Stimulated activated CD8-positive, alpha-beta memory T cell treated with anti-CD3 and anti-CD28 coated beads, Interleukin-2, amount 100 ng/mL, for 48 hours (primary cell): ENCODE measurements at places on chromosomes 7 and 10.

DNA sequence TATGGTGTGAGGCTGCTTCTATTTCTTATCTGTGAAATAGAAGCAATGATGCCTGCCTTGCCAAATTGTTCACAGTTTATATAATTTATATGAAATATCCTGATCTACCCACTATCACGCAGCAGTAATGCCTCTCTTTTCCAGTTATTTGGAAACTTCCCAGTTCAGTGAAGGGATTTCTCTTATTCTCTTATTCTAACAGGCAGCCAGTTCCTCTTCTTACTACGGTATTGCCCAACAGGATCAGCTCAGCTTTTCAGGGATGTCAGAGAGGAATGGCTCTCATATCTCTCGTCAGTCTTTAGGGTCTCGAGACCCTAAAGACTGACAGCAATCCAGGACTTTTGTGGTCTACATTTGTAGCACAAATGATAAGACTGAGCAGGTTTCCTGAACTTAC, 215.6 kb downstream of the CREB5 start:
- no peak for DNase-seq

DNA sequence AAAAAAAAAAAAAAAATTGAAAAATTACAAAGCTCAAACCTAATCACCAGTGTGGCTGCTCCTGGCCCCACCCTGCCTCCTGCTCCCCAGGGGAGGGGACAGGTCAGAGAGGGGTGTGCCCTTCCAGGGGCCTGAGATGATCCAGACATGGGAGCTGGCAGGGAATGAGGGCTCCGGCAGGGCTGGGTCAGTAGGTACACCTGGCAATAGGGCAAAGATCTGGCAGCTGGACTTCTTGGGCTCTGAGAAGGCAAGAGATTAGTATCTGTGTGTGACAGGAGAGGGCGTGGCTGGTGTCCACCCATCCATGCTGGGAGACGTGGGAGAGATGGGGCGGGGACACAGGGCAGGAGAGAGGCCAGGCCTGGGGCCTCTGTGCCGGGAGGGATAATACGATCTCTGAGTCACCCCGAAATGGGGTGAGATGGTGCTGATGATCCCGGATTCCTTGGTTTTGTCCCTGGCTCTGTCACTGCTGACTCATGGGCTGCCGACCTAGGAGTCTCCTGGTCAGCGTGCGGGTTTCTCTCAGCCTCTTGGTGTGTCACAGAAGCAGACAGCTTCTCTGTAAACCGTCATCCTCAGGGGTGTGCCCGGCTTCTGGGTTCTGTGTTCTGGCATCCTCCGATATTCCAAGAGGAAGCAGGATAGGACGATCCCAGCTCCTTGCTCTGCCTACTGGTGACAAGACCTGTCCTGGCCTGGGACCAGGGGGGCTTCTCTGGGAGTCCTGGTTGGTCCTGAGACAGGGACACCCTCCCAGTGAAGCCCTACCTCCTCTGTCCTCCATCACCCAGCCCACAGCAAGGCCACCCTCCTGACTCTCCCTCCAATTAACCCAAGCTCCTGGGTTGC, 8.2 kb upstream of the CLDN4 start:
- DNase-seq: no peak

GRCh38 chr7:108442039-108442568, 14.1 kb downstream of the NRCAM start:
- DNase-seq: peak; percentile 26

- DNase-seq: no peak
Measured at GRCh38 chr7:102444961-102445673, 11.7 kb downstream of the ORAI2 start.

- no peak for DNase-seq
Measured at GRCh38 chr7:106927536-106927935, 62.5 kb downstream of the PIK3CG start.

- no peak for DNase-seq
Measured at GRCh38 chr10:25483999-25484398, 309.2 kb downstream of the GPR158 start.

- DNase-seq: no peak
Measured at GRCh38 chr7:142796501-142797390, 26.0 kb downstream of the PRSS2 start.

DNA sequence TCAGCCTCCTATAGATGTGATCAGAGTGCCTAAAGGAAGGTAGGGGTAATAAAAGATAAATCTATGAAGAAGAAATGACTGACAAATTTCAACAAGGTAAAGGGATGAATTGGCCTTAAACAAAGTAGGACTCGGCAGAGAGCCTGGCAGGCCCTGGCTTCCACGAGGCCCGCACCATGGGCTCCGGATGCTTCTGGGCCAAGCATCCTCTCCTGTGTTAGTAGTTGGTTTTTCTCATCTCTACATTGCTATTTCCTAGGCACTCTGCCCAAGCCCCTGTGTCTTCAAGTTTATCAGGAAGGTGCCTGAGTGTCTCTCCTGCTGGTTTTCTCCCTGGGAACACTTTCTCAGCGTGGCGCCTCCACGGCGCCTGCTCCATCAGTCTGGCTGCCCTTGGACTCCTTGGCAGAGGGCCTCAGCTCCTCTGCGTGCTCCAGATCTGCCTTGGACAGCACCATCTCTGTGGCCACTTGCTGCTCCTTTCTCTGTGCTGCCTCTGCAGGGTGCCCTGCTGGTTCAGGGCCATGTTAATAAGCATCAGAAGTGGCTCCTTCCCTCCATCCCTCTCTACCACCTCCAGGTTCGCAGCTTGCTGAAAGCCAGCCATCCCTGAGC, 413.3 kb upstream of the DPP6 start:
- DNase-seq: no peak

DNA sequence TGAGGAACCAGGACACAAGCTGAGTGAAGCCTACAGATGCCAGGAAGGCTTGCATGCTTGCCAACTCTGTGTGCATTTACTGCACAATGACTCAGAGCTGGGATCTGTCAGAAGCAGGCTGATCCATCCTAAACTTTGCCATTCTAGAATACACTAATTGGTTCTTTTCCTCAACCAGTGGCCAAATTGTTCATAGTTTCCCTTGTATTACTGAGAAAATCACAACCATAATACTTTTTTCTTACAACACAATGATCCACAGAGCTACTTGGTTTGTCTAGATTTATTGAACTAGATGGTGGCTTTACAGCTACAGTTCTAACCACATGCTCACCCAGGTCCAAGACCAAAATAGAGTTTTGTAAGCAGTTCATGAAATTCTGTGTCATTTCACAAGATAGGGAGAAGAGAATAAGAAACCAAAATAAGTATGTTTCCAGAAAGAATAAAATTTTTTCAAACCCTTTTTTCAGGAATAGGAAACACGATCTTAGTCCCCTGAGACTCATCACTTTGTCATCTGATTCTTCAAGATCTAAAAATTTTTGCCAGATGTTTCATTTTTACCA, 21.0 kb upstream of the LRRC17 start:
- no peak for DNase-seq

GRCh38 chr10:44476409-44477045, 91.6 kb upstream of the CXCL12 start:
- DNase-seq: no peak

DNA sequence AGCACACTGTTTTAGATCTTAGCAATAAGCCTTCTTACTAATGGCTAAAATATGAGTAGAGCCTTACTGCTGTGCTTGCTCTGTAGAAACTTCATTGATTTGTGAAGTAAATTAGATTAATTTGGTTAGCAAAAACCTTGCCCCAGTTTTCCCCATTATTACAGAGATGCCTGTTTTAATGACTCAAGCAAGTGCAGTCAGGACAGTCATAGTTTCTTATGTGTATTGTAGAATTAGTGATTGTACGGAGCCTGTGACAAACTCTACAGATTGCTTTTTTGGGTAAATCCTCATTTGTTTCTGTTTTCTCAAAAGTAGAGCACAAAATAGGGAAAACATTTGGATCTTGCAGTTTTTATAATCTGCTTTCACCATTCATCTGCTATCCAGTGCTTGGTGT, 7.0 kb downstream of the TAX1BP1 start:
- DNase-seq: no peak

GRCh38 chr7:105826143-105826542, 50.3 kb downstream of the ATXN7L1 start:
- DNase-seq: no peak

DNA sequence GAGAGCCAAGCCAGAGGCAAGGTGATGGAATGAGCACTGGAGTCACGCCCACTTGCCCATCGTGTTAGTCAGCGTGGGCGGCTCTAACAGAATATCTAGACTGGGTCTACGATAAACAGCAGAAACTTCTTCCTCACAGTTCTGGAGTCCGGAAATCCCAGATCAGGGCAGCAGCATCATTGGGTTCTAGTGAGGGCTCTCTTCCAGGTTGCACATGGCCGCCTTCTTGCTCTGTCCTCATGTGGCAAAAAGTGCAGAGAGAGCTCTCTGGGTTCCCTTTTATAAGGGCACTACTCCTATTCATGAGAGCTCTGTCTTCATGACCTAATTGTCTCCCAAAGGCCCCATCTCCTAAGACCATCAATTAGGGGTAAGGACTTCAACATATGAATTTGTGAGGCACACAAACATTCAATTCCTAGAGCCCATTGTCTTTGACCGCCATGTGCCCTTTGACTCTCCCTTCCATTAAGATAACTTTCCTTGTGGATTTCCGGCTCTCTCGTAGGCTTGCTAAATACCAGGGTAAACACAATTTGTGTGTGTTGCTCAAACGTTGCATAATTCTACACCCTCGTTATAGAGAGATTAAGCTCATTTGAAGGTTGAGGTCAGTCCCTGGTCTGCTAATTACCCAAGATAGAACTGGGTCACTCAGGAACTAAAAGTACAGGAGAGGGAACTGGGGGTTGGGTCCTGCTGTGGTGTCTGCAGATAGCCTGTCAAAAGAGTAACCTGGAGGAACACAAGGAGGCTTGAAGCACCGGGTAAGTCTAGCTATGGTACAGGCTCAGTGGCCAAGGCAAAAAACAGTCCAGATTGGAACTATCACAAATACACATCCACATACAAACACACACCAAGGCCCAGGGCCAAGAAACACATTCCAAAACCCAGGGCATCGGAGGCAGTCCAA, 28.7 kb upstream of the USP6NL start:
- no peak for DNase-seq

GRCh38 chr7:27351786-27352185, 109.2 kb downstream of the EVX1 start:
- DNase-seq: no peak

- DNase-seq: no peak
Measured at GRCh38 chr7:50376056-50376820, 71.7 kb downstream of the IKZF1 start.
